ENCODE measurements at places on chromosomes 3 and 15.

GRCh38 chr15:76285241-76285825 lies 25.9 kb downstream of the ETFA start:
- DNase-seq: no peak

GRCh38 chr3:123353850-123354233 lies 95.0 kb downstream of the ADCY5 start:
- no peak for DNase-seq

- DNase-seq: no peak
These were observed 71.5 kb downstream of the IGF2BP2 start for GRCh38 chr3:185753354-185753753.

GRCh38 chr3:54963641-54964040 lies 35.8 kb upstream of the LRTM1 start:
- no peak for DNase-seq

GRCh38 chr3:11071096-11071755 lies 78.7 kb downstream of the SLC6A1 start:
- DNase-seq: no peak

- DNase-seq: no peak
These were observed 17.0 kb downstream of the TGM5 start for GRCh38 chr15:43249699-43250203.

GRCh38 chr3:88167704-88168103 lies 17.9 kb downstream of the C3orf38 start:
- DNase-seq: no peak

DNA sequence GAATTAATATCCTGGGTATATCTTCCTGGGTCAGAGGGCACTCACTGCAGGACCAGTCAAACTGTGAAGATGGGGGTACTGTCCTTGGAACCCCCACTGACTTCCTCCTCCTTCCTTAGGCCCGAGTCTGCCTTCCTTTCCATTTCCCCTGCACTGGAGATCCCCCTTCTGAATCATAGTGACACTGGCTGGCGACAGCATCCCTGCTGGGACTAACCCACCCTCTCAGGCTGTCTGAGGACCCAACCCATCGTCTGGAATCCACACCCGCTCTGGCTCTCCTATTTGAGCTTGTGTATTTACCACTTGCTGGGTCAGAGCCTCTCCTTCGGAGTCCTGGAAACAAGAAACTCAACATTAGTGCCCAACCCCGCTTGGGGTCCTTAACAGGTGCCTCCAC lies 21.2 kb downstream of the TMEM40 start:
- DNase-seq: no peak

DNA sequence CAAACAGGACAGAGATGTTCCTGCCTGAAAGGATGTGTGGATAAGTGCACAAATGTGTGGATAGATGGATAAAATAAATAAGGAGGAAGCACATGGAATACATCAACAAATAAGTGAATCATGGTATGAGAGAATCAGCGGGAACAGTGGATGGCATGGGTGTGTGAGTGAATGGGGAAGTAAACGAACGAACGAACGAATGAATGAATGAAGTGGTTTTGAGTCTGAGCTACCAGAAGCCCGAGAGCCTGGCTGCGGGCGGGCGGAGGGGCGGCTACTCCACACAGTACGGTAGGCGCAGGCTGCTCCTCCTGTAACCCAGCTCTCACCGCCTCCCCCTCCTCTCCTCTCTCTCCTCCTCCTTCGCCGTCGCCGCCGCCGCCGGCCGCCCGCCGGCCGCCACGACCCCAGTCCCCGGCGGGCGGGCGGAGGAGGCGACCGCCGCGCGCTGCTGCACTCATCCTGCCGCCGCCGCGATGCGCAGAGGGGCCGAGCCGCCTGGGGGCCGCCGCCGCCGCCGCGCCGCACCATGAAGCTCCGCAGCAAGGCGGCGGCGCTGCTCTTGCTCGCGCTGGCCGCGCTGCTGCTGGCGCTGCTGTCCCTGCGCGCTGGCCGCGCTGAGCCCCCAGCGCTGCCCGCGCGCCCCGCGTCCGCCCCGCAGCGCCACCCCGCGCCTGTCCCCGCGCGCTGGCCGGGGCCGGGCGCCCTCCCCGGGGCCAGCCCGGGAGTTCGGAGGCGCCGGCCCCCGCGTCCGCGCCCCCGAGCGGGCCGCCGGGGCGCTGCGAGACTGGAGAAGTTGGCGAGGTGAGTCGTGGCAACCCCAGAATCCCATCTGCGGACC lies at the start of gene GXYLT2:
TSS of gene GXYLT2 (plus strand) at position 342 of the 841 bp plus-strand sequence. CDS start at position 530, 188 bp downstream.
- peak; percentile 80 for DNase-seq

DNA sequence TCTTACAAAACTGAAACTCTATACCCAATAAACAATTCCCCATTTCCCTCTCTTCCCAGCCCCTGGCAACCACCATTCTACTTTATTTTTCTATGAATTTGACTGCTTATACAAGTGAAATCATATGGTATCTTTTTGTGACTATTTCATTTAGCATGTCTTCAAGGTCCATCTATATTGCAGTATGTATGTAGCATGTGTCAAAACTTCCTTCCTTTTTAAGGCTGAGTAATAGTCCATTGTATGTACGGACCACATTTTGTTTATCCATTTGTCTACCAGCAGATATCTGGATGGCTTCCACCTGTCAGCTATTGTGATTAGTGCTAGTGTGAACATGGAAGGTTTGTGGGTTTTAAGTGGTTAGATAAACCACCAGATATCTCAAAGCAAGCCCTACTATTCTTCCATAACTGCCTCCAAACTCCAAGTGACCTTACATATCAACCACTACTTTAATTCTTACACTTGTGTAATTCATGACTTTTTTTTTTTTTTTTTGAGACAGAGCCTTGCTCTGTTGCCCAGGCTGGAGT lies 134.7 kb downstream of the TMCC1 start:
- no peak for DNase-seq

DNA sequence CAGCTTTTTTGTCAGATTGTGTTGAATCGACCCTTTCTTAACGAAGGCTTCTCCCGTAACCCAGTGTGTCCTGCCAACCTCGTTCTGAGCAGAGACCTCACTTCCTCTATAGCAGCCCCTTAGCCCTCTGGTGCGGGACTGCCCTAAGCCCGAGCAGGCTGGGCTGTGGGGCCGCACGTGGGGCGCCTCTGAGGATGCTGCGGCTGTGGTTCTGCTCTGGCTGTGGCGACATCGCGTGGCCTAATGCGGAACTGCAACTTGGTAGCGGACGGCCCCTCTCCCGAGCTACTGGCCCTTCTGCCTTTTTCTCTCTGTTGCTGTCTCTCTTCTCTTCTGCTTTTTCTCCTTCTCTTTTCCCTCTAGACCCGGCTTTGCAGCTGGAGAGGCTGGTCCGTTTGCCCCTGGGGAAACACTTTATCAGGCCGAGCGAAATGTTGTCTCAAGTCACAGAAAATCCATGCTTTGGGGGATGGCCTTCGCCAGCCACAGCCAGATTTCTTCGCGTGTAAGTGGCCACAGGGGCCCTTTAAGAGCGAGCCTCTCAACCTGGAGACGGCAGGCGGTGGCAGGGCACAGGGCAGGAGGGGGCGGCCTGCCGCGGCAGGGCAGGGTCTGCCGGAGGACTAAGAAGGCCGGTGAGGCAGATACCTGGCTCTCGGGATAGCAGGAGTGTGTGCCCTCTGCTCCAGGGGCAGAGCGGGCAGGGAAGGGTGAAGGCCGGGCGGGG lies 19.4 kb upstream of the KIF23 start:
- peak; percentile 55 for DNase-seq
